ENCODE measurements at places on chromosomes 6 and 20.

DNA sequence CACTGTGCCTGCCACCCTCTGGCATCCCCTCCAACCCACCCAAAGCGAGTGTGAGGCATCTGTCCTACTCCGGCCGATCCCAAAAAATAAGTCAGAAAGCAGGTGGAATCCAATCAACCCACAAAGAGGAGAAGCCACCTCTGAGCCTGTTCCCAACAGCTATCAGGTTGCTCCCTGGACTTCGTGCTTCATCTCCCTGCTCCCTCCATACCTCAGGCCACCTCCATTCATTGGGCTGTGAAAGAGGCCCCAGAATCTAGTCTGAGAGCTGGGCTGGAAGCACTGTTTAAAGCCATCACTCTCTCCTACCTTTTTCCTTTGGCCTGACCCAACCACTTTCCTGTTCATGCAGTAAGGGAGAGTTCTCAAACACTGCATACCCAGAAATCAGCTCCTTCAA is 106.1 kb downstream of the ZMYND8 start:
- DNase-seq = no peak

GRCh38 chr6:107246972-107247615 is 131.8 kb upstream of the BEND3 start:
- no peak for DNase-seq

DNA sequence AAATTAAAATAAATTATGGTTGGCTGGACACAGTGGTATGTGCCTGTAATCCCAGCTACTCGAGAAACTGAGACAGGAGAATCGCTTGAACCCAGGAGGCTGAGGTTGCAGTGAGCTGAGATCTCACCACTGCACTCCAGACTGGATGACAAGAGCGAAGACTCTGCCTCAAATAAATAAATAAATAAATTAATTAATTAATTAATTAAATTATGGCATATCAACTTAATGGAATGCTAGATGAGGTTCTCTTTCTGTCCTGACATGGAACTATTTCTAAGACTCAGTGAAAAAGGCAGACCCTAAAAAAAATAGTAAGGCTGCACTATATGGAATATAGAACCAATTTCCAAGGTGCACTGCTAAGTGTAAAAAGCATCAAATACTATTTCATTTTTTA is 4.8 kb downstream of the SRPK1 start:
- DNase-seq = no peak

- DNase-seq = no peak
These were observed 60.1 kb upstream of the PLEKHG1 start for GRCh38 chr6:150539568-150539967.

DNA sequence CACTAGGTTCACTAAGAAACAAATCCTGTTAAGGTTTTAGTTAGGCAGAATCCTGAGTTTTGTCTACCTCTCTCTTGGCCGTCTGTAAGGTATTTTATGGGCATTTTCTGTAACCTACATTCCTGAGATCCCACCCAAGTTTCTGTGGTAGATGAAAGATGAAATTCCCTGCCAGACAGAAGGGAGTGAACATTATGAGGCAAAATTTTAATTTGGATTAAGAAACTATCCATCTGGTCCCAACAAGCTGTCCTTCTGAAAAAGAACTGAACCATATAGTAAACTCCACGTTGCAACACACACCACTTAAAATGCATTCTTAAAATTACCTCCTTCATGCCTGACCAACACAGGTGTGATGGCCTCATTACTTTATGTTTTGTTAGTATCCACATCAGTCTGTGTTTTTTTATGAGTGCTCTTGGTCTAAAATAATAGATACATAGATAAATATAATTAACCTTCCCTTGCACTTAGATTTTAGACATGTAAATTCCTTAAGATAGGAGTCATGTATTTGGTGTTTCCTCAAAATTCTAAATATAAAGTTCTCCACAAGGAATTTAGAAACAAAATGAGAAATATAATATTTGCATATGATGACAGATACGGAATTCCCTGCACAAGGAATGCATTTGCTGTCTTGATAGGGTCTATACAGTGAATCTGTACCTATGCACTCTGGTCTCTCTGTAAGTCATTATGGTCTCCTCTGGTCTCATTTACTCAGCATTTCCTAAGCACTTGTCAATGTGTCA is 86.5 kb downstream of the CHD6 start:
- no peak for DNase-seq

DNA sequence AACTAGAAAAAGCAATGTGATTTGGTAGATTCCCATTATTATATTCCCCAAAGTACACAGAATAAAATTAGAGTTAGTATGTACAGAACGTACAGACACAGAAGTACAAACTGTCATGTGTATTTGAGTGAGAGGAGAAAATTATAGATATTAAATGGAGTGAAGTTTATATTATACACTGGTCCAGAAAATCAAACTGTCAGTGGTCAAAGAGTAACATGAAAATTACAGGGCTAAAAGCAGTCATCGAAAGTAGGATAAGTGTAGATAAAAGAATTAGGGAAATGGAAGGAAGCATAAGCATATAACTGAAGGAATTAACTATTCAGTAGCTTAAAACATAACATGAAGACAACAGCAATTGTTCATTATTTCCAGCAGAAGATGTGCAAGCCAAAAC is 30.3 kb downstream of the SEL1L2 start:
- no peak for DNase-seq

DNA sequence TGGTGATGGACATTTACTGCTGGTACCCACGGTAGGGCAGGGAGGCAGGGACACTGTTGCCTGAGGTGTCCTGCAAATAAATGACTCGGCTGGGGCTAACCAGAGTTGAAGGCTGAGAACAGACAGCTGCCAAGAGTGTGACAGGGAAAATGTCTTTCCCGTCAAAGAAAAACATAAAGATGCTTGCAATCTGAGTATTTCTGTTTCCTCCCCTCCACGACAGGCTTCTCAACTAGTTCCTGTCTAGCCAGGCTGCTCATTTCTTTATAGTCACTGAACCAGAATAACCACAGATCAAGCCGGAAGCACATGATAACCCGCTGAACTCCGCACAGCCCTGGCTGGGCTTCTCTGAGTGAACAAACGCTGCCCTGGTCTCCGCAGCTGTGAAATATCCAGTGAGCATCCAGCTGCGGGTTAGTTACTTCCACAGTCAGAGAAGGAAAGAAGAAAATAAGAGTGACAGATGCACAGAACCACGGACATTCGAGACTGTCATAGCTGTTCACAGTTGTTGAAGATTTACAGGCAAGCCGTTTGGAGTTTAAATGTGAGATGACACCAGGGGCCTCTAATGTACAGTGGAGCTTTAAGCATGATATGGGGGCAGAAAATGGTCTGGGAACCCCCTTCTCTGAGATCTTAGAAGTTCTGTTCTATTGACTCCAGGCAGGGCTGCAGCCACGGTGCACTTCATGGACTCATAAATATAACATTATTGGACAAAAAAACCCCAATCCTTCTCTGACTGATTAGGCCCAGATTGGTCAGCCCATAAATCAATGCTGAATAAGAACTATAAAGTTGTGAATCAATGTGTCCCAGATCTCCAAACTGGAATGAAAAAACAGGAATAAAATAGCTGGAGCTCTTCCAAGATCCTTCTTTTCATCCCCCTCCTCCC is 299.9 kb upstream of the SUPT3H start:
- DNase-seq = peak; percentile 87

GRCh38 chr6:65633501-65633900 is 73.5 kb downstream of the EYS start:
- peak; percentile 35 for DNase-seq

GRCh38 chr6:7629321-7629720 is 39.3 kb downstream of the SNRNP48 start:
- DNase-seq = no peak

DNA sequence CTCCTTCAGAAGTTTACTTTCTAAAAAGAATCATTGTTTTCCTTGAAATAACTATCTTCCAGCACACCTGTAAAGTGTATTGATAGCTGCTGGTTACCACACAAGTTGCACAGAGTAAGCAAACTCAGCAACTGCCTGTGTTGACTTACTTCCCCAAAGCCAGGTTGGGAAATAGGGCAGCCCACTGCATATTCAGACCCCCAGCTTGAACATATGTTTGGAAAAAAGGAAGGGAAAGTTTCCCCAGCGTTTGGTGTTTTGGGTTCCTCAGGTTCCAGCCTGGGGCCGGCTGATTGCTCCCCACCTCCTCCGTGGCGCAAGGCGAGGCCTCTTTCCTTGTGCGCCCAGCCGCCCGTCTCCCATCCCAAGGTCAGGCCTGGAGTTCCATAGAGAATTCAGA is 70.1 kb upstream of the QKI start:
- DNase-seq = peak; percentile 30

DNA sequence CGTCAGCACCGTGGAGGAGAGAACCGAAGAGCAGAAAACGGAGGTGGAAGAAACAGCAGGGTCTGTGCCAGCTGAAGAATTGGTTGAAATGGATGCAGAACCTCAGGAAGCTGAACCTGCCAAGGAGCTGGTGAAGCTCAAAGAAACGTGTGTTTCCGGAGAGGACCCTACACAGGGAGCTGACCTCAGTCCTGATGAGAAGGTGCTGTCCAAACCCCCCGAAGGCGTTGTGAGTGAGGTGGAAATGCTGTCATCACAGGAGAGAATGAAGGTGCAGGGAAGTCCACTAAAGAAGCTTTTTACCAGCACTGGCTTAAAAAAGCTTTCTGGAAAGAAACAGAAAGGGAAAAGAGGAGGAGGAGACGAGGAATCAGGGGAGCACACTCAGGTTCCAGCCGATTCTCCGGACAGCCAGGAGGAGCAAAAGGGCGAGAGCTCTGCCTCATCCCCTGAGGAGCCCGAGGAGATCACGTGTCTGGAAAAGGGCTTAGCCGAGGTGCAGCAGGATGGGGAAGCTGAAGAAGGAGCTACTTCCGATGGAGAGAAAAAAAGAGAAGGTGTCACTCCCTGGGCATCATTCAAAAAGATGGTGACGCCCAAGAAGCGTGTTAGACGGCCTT is 41.6 kb downstream of the ZBTB2 start:
- DNase-seq = no peak
